Left kidney (tissue), 8 donors: ENCODE measurements at places on chromosomes 11 and 22.

- DNase-seq: no peak
Observed at GRCh38 chr11:76119032-76119431, 87.3 kb downstream of the WNT11 start.

DNA sequence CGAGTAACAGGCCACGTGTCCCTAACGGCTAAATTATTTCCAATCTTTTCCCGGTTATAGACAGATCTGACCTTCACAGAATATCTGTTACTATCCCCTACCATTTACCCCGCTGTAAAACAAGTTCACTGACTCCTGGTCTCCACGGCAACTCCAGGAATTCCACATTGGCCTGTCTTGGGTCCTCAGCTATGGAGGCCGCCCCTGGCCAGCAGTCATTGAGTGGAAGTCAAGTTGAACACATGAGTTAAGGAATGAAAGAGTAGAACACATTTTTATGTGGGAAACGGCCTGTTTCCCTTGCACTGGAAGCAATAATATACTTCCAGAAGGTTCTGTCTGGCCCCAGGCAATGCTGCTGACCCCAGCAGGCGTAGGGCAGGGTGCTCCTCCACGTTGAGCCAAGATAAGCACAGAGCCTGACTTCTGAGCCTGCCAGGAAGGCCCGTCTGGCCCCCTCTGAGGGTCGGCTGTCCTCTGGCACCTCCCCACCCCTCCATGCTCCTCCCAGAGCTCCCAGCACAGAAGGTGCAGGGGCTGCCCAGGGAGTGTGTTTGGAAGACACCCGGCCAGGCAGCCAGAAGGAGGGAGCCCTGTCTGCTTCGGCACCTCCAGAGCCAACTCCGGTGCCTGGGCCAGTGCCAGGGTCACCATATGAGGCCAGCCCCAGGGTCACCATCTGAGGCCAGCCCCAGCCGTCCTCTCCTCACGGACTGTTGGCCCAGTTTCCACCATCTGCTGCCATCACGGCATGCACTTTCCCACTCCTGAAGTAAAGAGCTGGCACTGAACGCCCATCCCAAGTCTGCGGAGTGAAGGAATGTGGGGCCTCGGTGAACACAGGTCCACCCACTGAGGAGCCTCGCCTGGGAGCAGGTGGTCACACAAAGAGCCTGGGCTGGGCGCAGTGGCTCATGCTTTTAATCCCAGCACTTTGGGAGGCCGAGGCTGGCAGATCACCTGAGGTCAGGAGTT is 813.2 kb downstream of the BRD1 start:
- DNase-seq: no peak

DNA sequence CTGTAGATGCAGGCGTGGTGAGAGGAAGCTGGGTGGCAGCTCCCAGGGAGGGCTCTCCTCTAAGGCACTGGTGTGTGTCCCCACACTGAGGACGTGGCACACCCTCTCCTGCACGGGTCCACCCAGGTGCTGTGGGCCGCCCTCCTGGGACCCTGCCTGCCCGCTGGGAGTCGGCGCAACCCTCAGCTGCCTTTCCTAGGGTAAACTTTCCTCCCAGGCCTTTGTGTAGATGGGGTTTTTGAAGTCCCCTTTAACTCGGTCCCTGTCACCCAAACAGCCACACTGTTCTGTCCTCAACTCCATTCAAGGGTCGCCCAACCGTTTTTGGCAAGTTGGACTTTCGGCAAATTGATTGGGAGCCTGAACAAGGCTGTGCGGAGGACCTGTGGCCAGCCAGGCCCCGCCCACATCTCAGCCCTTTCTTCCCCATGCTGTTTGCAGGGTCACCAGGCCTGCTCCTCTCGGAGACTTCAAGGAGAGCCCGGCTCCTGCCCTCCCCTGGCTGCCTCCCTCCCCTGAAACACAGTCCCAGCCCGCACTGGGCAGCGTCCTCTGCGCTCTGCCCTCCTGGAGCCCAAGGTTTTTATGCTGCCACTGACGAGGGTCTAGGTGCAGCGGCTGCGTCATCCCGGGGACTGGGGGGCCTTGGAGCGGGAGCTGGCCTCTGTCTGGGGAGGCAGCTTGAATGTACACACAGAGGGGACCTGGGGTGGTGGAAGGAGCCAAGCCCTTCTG is 1126.2 kb downstream of the BRD1 start:
- no peak for DNase-seq

DNA sequence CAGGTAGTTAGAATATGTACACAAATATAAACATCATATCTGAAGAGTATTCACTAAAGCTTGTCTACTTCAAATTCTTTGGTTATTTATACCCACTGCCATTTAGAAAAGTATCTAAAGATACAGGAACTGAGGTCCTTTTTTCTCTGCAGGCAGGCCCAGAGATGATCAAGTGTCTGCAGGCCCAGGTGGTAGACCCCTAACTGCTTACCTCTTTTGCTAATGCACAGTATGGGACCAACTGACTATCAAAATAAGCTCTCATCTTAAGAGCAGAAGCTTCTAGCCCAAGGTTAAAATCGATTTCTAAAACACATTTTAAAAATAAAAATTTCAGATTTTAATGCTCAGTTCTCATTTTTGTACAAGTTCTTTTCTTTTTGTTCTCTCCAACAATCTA is 81.5 kb downstream of the APOL5 start:
- no peak for DNase-seq

GRCh38 chr11:102453302-102453695 is 734 bp upstream of the TMEM123 start:
- DNase-seq: no peak

DNA sequence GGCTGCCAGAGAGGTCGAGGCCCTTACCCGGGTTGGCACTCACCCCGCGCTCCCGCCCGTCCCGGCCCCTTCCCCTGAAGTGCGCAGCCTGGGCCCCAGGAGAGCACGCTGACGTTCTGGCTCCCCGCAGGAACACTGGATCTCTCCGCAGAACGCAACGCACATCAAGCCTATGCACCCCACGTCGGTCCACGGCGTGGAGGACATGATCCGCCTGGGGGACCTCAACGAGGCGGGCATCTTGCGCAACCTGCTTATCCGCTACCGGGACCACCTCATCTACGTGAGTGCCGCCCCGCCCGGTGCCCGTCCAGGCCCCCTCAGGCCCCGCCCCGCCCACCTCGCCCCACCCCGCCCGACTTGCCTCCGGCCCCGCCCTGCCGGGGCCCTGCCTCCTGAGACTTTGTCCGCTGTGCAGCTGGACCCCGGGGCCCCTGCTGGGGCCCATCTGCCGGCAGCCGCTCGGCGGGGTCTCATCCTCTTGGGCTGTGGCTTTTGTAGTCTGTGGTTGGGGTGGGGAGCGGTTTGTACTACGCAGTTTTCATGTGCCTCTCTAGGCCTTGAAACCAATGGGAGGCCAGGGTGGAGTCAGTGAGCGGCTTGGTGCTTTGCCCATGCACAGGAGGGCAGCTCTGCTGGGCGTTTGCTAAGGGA is 19.7 kb downstream of the MYO7A start:
- DNase-seq: no peak

DNA sequence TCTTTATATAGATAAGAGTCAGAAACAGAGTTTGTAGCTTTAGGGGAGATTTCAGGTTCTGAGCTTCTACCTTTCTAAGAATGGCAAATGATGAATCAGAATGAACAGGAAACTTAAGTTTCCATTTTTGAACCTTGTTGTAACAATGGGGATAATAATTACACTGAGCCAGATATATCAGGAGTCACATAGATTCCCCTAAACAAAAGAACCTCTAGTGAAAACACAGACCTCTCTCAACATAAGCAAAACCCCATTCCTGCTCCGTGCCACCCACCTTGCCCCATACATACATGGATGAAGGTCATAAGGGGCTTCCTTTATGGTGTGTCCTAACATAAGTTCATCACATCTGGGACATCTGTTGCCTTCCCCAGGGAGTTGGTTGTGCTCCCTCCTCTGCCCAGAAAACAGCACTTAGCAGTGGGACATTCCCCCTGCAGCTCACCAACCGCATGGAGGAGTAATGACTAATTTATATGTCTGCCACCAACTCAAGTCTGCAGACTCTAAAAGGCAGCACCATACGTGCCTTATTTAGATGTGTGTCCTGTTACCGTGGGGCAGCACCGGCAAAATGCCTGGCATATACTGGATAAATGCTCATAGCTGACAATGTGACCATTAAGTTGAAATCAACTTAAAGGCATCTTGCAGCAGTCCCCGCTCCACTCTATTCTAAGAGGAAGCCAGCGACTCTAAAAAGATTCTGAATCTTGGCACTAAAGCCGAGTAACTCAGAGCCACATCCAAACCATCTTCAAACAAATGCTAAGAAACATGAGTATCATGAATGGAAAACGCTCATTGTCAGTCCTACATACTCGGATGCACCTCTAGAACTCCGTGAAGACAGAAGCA is 8.0 kb downstream of the JAML start:
- no peak for DNase-seq

- no peak for DNase-seq
Observed at GRCh38 chr11:19539861-19540260, 172.8 kb upstream of the NAV2 start.

- DNase-seq: no peak
Observed at GRCh38 chr11:123194337-123195187, 486 bp downstream of the CLMP start.

- peak; percentile 75 for DNase-seq
Observed at GRCh38 chr11:8018484-8019313, 31.6 kb downstream of the EIF3F start.

DNA sequence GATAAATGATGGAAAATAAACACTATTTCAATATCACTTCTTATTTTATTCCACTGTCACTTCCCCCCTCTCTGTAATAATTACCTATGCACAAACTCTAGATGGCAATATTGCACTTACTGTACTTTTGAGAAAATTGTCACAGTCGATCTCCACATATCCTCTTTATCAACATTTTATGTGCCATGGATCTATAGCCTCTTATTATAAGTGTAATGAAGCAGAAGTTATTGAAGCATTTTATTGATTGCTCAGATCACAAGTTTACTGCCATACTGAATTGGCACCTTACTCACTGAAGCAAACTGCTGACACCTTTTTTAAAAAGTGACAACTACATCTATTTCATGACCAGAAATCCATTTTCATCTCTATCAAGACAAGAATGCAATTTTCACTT is 133.4 kb downstream of the DCDC1 start:
- DNase-seq: no peak

DNA sequence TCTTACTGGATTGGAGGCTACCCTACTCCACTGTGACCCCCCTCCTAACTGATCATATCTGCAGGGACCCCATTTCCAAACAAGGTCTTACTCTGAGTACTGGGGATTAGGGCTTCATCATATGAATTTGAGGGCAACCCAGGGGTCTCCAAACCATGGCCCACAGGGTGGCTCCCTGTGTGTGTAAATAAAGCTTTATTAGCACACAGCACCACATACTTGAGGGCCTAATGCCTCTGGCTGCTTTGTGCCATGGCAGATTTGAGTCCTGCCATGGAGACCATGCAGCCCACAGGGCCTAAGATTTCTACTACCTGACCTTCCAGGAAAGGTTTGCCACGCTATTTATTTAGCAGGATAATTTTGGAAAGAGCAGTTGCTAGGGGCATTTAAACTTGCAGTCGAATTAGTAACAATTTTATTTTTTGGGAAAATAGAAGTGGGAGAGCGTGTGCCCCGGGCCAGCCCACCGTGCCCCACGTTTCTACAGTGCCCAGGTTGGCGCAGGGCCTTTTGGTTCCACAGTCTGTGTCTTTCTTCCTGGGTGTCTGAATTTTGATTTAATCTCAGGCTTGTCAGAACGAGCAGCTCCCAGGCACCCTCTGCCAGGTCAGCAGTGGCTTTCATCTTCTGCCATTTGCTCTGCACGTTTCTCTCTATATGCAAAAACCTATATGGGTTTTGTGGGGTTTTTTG is 92.3 kb downstream of the KCNQ1 start:
- no peak for DNase-seq

GRCh38 chr11:77515063-77515462 is 41.2 kb upstream of the PAK1 start:
- DNase-seq: no peak

DNA sequence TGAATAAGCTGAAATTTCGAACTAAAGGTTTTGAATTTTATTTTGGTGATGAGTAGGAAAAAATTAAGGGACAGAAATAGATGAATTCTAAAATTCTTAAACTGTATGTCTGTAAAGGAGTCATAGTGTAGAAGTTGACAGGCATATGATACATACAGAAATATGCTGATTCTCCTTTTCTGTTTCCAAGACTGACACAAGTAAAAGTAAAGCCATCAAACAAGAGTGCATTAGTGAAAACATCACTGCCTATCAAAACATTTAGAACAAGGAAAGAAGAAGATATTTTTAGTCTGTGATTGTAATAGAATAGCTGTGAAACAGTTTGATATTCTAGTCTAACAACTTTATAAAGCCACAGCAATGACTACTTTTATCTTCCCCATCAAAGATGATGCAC is 1318.0 kb upstream of the TENM4 start:
- no peak for DNase-seq

- DNase-seq: peak; percentile 28
Observed at GRCh38 chr11:71927820-71928736, at the start of gene XNDC1N. TSS of gene XNDC1N (minus strand) at chr11:71928594. CDS start at chr11:71923353, 5,241 bp downstream.

- DNase-seq: no peak
Observed at GRCh38 chr11:113724778-113725177, 18.7 kb upstream of the TMPRSS5 start.

GRCh38 chr11:16403448-16403803 is 47.1 kb upstream of the SOX6 start:
- no peak for DNase-seq

DNA sequence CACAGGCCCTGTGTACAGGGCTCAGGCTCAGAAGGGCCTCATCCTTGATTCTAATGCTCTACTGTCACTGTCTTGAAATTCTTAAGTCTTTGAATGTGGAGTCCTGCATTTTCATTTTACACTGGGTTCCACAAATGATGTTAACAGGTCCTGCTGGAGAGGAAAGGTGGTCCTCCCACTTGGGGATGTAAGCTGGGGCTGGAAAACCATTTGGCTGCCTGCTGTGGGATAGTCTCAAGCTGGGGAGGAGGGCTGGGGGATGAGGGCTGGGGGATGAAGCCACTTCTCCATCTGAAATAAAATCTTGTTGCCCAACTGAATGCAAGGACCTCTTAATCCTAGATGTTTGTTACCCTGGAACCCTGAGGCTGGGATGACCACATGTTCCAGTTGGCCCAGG is 423.0 kb downstream of the TENM4 start:
- no peak for DNase-seq

DNA sequence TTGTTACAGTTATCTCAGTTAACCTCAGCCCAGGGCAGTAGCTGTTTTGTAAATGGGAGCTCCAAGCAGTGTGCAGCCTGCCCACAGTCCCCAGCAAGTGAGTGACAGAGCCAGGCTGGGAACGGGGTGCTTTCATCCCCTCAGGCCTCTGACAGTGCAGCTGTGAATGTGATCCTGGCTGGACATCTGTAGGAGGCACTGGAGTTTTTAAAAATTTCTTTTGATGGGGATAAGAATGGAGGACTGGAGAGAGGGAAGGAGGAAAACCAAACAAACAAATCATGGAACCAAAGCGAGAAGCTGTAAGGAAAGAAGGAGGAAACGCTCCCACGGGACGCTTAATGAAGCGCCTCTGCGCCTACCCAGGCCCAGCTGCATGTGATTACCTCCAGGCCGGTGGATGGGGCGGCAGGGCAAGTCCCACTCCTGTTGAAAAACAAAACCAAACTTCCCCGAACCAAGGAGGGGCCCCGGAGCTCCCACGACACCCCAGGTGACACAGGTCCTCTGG is 40.6 kb downstream of the SCUBE1 start:
- no peak for DNase-seq
